Thyroid gland (tissue), 4 donors: ENCODE measurements at places on chromosomes 16 and 17.

- H3K36me3 ChIP-seq, result no peaks in the 10 kb centered on the region
- H3K27me3 ChIP-seq, result peaks cover 9% of the 10 kb centered on the region
- no peak overlapping the region for H3K4me3 ChIP-seq
- H3K4me1 ChIP-seq, result peaks cover 37% of the 10 kb centered on the region
- DNase-seq, result no peak
These were observed 8.7 kb downstream of the ABI3 start for GRCh38 chr17:49218941-49219913.

- H3K27ac ChIP-seq, result peak overlapping the region; percentile 93
- peaks cover 22% of the 10 kb centered on the region for H3K4me1 ChIP-seq
- no peaks in the 10 kb centered on the region for H3K36me3 ChIP-seq
- DNase-seq, result no peak
- H3K4me3 ChIP-seq, result peak overlapping the region; percentile 76
These were observed 3.1 kb downstream of the MAF start for GRCh38 chr16:79597277-79598062.

DNA sequence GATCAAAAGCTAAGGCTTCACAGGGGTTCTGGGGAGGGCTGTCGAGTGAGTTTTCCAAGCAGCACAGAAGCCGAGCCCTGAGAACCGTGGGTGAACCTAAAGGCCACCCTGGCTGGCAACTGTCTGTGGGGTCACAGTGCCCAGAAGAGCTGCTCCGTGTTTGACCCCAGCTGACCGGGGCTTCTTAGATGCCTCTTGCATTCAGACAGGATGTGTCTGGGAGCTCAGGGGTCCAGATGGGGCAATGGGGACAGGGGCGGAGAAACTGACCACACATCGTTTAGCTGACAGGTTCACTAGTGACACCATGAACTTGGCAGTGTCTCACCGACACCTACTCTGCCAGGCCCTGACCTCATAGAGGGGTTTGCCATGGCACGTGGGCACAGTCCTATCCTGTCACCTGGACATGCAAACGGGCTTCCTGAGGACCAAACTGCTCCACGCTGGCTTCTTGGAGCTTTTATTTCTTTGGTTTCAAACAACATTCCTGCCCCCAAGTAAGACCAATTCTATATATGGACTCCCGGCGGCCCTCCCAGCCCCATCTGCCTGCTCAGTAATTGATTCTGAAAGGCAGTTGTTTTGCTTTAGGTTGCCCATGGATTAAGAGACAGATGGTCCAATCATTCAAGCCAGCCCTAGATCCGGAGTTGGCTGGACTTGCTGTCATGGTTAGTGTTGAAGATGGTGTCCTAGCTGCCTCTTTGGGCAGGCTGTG lies 22.2 kb downstream of the WSCD1 start:
- no peak for DNase-seq
- H3K4me3 ChIP-seq, result no peak overlapping the region
- no peaks in the 10 kb centered on the region for H3K4me1 ChIP-seq
- no peak overlapping the region for H3K27ac ChIP-seq
- no peaks in the 10 kb centered on the region for H3K36me3 ChIP-seq

- H3K4me3 ChIP-seq, result no peak overlapping the region
- H3K27me3 ChIP-seq, result no peaks in the 10 kb centered on the region
- no peak for DNase-seq
- no peaks in the 10 kb centered on the region for H3K4me1 ChIP-seq
- H3K36me3 ChIP-seq, result peaks cover 5% of the 10 kb centered on the region
These were observed 81.9 kb downstream of the TUBD1 start for GRCh38 chr17:59810894-59811153.

- H3K36me3 ChIP-seq, result peaks cover 37% of the 10 kb centered on the region
- H3K4me1 ChIP-seq, result peaks cover 6% of the 10 kb centered on the region
- H3K4me3 ChIP-seq, result no peak overlapping the region
- H3K27ac ChIP-seq, result no peak overlapping the region
These were observed 12.6 kb upstream of the GFOD2 start for GRCh38 chr16:67731753-67732095.

GRCh38 chr16:8923199-8923598 lies 40.5 kb downstream of the USP7 start:
- H3K27ac ChIP-seq, result no peak overlapping the region
- DNase-seq, result no peak

DNA sequence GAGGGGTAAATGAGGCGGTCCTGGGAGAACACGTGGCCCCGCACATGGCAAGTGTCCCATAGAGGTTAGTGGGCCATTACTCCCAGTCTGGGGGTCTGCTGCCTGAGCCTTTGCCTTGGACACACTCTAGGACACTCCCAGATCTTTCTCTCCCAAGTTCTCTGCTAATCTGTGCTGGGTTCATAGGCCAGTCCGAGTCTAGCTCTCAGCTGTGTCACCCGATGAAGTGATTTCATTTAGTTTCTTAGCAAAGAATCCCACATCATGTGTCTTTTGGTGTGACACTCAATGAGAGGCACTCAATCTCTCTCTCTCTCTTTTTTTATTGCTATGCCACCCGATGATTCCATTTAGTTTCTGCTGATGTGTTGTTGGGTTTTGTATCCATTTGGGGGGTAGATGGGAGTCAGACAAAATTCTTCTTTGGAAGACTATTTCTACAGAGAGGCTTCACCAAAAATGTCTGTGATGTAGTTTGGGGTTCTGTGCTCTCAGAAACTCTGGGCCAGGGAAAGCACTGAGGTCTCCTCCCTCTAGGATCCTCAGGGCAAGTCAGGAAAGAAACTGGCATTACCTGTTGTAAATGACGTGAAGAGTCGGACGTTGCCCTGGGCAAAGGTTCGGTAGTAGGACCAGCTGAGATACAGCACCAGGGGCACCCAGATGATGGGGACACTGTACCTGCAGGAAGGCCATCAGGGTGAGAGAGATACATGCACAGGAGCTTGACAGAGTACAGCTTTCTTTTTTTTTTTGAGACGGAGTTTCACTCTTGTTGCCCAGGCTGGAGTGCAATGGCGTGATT lies 25.2 kb upstream of the MLKL start:
- H3K27ac ChIP-seq, result no peak overlapping the region
- no peaks in the 10 kb centered on the region for H3K27me3 ChIP-seq
- no peaks in the 10 kb centered on the region for H3K4me1 ChIP-seq
- H3K4me3 ChIP-seq, result no peak overlapping the region

DNA sequence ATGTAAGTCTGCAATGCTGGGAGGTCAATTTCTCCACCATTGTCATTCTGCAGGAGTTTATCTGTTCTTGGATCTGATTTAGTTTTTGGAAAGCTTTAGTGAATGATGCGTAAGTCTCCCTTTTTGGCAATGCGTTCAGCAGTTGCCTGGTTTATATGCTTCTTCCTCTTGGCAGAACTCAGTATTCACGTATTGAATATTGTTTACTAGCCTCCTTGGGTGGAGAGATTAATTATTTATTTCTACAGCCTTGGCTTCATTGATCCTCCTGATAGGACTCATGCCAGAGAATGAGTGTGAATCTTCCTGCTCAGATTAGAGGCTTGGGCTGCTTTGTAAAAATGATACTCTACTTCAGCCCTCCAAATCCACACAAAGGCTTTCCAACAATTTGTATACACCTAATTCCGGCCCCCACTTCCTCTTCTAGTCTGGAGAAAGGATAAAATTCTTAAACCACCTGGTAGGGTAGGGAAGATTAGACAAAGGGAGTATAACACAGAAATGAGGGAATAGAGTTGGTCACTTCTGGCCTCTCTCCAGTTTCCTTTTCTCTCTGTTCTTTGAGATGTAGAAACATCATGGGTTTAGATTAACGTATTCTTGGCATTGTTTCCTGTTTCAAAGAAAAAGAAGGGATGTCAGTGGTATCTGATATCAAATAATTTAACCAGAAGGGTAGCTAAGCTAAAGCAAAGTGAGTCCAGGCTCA lies 929.8 kb downstream of the KCNJ2 start:
- no peak for DNase-seq
- no peaks in the 10 kb centered on the region for H3K36me3 ChIP-seq
- no peak overlapping the region for H3K27ac ChIP-seq
- H3K27me3 ChIP-seq, result no peaks in the 10 kb centered on the region

DNA sequence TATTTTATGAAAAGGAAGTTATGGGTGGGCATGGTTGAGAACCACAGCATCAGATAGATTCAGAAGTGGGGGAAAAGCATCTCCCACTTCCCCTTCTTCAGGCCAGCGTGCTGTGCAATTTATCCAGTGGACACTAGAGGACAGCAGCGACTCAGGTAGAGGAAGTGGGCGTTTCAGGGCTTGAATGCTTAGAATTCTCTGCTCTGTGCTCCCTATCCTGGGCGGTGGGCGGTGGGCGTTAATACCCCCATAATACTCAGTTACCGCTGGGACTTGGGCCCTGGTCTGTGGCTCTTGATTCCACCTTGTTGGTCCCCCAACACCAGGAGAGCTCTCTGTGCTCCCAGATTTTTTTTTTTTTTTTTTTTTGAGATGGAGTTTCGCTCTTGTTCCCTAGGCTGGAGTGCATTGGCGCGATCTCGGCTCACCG lies 3.7 kb upstream of the LYZL6 start:
- H3K27ac ChIP-seq, result no peak overlapping the region
- no peaks in the 10 kb centered on the region for H3K4me1 ChIP-seq
- H3K27me3 ChIP-seq, result no peaks in the 10 kb centered on the region
- no peak overlapping the region for H3K4me3 ChIP-seq
- peak; percentile 26 for DNase-seq
- no peaks in the 10 kb centered on the region for H3K36me3 ChIP-seq

GRCh38 chr17:31008374-31009041 lies 37.7 kb downstream of the RNF135 start:
- peak overlapping the region; percentile 93 for H3K27ac ChIP-seq
- no peaks in the 10 kb centered on the region for H3K36me3 ChIP-seq
- H3K27me3 ChIP-seq, result no peaks in the 10 kb centered on the region
- peak; percentile 79 for DNase-seq
- H3K4me3 ChIP-seq, result peak overlapping the region; percentile 50

DNA sequence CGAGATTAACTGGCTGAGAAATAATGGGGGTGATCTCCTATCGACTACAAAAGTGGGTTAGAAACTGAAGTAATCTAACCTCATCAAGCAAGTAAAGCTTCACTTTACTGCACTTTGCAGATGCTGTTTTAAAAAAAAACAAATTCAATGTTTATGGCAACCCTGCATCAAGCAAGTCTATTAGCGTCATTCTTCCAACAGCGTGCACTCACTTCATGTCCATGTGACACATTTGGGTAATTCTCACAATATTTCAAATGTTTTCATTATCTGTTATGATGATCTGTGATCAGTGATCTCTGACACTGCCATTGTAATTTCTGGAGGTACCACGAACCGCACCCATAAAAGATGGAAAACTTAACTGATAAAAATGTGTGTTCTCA lies 70.8 kb downstream of the KANSL1 start:
- DNase-seq, result no peak
- H3K27ac ChIP-seq, result no peak overlapping the region
- no peak overlapping the region for H3K4me3 ChIP-seq
- H3K27me3 ChIP-seq, result no peaks in the 10 kb centered on the region
- H3K36me3 ChIP-seq, result no peaks in the 10 kb centered on the region

GRCh38 chr16:48632137-48632774 lies 22.3 kb upstream of the N4BP1 start:
- no peak overlapping the region for H3K27ac ChIP-seq
- H3K4me1 ChIP-seq, result no peaks in the 10 kb centered on the region
- H3K27me3 ChIP-seq, result no peaks in the 10 kb centered on the region
- no peaks in the 10 kb centered on the region for H3K36me3 ChIP-seq
- H3K4me3 ChIP-seq, result no peak overlapping the region
- DNase-seq, result no peak

GRCh38 chr16:89309438-89310122 lies 92.1 kb downstream of the ZNF778 start:
- no peak overlapping the region for H3K27ac ChIP-seq
- no peaks in the 10 kb centered on the region for H3K27me3 ChIP-seq
- no peak overlapping the region for H3K4me3 ChIP-seq
- DNase-seq, result no peak

- H3K4me3 ChIP-seq, result no peak overlapping the region
- no peak overlapping the region for H3K27ac ChIP-seq
- DNase-seq, result no peak
These were observed 156.1 kb upstream of the CACNG5 start for GRCh38 chr17:66678827-66679226.

GRCh38 chr17:62704381-62704971 lies 77.0 kb downstream of the MRC2 start:
- no peaks in the 10 kb centered on the region for H3K36me3 ChIP-seq
- H3K4me1 ChIP-seq, result peaks cover 12% of the 10 kb centered on the region
- H3K4me3 ChIP-seq, result no peak overlapping the region
- peak; percentile 37 for DNase-seq
- no peaks in the 10 kb centered on the region for H3K27me3 ChIP-seq
- no peak overlapping the region for H3K27ac ChIP-seq

DNA sequence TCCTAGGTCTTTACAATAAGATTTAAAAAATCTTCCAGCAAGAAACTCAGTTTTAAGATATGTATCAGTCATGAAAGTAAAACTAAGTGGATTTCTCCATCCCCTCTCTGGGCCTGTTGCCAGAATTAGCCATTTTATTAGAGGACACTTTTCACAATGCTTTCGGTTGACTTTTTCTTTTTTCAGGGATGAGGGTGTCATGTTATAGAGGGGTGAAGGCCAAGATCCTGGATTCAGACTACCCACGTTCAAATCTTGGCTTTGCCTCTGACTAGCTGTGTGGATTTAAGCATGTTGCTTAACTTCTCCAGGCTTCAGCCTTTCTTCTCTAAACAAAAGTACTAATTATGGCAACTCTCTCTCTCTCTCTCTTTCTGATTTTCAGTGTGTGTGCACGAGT lies 111.7 kb upstream of the COX10 start:
- no peaks in the 10 kb centered on the region for H3K27me3 ChIP-seq
- no peak overlapping the region for H3K4me3 ChIP-seq
- no peak for DNase-seq
- no peak overlapping the region for H3K27ac ChIP-seq
- no peaks in the 10 kb centered on the region for H3K4me1 ChIP-seq
- H3K36me3 ChIP-seq, result no peaks in the 10 kb centered on the region

- DNase-seq, result no peak
- no peak overlapping the region for H3K4me3 ChIP-seq
- H3K36me3 ChIP-seq, result no peaks in the 10 kb centered on the region
- H3K27me3 ChIP-seq, result no peaks in the 10 kb centered on the region
- peaks cover 4% of the 10 kb centered on the region for H3K4me1 ChIP-seq
These were observed 15.2 kb downstream of the PHLPP2 start for GRCh38 chr16:71709229-71709781.

DNA sequence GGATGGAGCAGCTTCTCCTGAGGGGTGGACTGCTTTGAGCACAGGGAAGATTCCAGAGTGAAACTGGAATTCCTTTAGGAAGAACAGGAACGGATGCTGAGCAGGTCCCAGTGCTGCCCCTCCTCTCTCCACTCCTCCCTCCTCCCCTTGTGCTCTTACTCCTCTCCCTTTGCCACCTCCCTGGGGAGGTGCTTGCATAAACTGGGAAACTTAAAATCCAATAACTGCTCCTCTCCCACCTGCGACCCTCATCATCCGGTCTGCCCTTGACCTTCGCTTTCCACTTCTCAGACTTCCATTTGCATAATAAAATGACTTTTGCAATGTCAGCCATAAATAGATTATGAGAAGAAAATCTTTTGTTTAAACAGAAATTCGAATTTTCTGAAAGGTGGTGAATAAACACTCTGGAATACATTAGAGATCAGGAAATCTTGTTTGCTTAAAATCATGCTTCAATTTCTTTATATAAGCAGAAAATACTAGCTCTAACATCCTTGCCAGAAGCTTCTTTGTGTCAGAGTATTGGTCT lies 23.7 kb downstream of the HSBP1 start:
- no peak overlapping the region for H3K27ac ChIP-seq
- H3K4me3 ChIP-seq, result no peak overlapping the region
- no peaks in the 10 kb centered on the region for H3K36me3 ChIP-seq
- no peaks in the 10 kb centered on the region for H3K27me3 ChIP-seq

- H3K27ac ChIP-seq, result no peak overlapping the region
- no peaks in the 10 kb centered on the region for H3K27me3 ChIP-seq
- no peak overlapping the region for H3K4me3 ChIP-seq
- H3K4me1 ChIP-seq, result no peaks in the 10 kb centered on the region
These were observed 43.1 kb downstream of the GPT2 start for GRCh38 chr16:46927273-46927672.
